ENCODE measurements at places on chromosomes 3 and 15.

- no peak for DNase-seq
Observed at GRCh38 chr3:106097817-106098435, 229.1 kb upstream of the CBLB start.

DNA sequence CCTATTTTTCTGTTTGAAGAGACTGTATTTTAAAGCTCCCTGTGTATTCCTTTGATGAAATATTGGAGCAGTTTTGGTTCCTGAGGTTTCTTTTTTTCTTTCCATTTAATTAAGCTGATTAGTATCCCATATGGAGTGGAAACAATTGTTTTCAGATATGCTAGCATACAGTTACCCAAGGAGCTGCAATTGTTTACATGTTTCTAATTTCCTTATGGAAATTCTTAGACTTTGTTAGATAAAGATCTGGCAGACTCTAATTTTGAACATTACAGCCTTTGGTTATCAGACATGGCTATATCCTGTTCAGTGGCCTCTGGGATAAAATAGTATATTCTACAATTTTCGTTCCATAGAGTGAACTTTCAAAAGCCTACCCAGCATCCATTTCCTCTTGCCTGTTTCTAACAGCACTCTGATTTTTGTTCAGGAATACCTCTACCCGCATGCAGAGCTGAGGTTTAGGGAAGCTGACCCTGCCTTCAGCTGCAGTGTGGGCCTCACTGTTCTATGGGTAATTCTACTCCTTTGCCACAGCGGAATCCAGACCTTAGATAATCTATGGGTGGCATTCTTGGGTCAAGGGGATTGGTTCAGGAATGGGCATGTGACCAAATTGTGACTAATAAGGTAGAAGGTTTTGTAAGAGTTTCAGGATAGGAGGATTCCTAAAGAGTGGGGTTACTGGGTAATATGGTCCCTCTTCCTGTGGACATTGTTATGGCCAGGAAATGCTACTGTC is 161.1 kb upstream of the ANKRD28 start:
- DNase-seq = no peak

- no peak for DNase-seq
Observed at GRCh38 chr3:160400702-160401150, 1.3 kb downstream of the SMC4 start.

GRCh38 chr3:168624892-168625448 is 529.2 kb upstream of the GOLIM4 start:
- no peak for DNase-seq

GRCh38 chr3:73621388-73621787 is 3.4 kb downstream of the PDZRN3 start:
- no peak for DNase-seq

DNA sequence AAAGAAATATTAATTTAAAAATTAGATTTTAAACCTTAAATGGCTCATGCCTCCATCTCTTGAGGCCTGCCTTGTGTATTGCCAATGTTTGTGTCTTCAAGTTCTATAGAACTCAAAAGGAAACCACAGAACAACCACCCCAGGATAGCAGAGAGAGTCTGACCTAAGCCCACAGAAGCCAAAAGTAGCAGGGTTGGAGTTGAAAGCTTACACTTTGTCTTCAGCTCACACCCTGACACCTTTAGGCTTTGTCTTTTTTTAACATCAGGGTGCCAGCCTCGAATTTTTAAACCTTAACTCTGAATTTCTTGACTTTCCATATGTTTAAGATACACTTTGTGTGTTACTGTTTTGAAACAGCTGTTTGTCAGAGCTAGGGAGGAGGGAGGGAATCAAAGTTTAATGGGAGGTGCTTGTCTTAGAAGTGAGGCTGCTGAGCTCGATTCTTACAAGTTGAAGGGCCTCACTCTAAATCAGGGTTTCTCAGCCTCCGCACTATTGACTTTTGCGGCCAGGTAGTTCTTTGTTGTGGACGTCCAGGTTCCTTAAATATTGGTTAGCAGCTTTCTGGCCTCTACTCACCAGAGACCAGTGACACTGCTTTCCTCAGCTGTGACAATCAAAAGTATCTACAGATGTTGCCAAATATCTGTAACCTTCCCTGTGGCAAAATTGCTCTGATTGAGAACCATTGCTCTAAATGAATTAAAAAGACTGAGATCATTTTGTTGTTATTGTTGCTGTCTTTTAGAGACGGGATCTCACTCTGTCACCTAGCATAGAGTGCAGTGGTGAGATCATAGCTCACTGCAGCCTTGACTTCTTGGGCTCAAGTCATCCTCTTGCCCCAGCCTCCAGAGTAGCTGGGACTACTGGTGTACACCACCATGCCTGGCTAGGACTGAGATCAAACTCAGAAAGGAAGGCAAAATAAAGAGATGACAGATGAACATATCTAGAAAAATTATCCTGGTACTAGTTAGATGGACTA is 139.2 kb upstream of the EOMES start:
- DNase-seq = no peak

GRCh38 chr3:29585368-29585767 is 304.5 kb downstream of the RBMS3 start:
- no peak for DNase-seq

GRCh38 chr15:34883042-34883441 is 86.5 kb downstream of the AQR start:
- no peak for DNase-seq

GRCh38 chr3:46019707-46020106 is 7.6 kb downstream of the XCR1 start:
- DNase-seq = no peak

GRCh38 chr3:51944451-51945021 is 2.4 kb downstream of the PARP3 start:
- DNase-seq = no peak

DNA sequence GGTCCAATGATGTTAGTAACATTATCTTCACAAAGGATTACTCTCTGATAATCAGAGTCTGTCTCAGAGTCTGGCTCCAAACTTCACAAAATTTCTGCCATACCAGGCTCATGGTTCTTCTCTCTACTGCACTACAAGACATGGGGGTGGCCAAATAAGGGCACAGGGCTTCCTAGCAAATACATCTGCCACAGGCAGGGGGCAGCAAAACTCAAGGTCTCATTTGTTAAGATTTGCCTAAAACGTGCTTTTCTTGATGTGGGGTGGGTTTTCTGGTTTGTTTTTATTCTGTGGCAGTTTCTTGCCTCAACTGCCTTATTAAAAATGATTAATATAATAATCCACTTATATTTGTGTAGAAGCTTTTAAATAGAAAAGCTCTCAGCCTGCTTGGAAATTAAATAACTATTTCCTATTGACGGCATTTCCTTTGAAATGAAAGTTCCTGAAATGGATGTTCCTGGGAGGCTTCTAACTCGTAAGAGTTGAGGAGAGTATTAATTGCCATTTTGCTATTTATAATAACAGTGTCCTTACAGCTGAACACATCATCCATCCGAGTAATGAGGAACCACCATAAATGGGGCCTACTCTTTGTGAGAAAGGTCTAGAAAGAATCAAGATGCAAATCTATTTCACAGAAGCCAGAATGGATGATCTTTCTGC is 53.8 kb downstream of the SST start:
- DNase-seq = no peak
